ENCODE measurements at places on chromosomes 16 and 17.

- DNase-seq: no peak
- no peak overlapping the region for H3K27ac ChIP-seq
- no peaks in the 10 kb centered on the region for H3K36me3 ChIP-seq
- no peaks in the 10 kb centered on the region for H3K4me1 ChIP-seq
These were observed 156.1 kb upstream of the PSMD7 start for GRCh38 chr16:74140557-74140956.

DNA sequence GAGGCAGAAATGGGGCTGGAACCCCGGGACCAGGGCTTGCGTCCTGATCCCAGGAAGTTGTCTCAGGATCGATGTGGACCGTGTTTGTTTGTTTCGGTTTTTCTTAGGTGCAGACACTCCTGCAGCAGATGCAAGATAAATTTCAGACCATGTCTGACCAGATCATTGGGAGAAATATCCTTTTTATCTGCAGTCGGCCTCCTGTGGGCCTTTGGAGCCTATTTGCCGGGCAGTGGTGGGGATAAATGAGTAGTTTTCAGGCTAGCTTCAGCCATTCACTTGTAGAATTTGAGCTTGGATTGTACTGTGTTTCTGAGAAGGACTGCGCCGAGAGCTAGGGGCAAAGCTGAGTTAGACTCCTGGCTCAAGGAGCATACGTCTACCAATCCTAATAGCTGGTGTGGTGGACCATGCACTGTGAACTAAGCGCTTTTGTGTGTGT, 816 bp downstream of the HSBP1 start:
- H3K36me3 ChIP-seq: peaks cover 30% of the 10 kb centered on the region
- H3K27ac ChIP-seq: peak overlapping the region; percentile 90
- peaks cover 5% of the 10 kb centered on the region for H3K27me3 ChIP-seq
- H3K4me3 ChIP-seq: peak overlapping the region; percentile 97

- H3K4me3 ChIP-seq: no peak overlapping the region
- H3K27ac ChIP-seq: no peak overlapping the region
- H3K27me3 ChIP-seq: no peaks in the 10 kb centered on the region
- H3K4me1 ChIP-seq: no peaks in the 10 kb centered on the region
- no peak for DNase-seq
- no peaks in the 10 kb centered on the region for H3K36me3 ChIP-seq
These were observed 307.7 kb downstream of the WWOX start for GRCh38 chr16:78407191-78407590.

DNA sequence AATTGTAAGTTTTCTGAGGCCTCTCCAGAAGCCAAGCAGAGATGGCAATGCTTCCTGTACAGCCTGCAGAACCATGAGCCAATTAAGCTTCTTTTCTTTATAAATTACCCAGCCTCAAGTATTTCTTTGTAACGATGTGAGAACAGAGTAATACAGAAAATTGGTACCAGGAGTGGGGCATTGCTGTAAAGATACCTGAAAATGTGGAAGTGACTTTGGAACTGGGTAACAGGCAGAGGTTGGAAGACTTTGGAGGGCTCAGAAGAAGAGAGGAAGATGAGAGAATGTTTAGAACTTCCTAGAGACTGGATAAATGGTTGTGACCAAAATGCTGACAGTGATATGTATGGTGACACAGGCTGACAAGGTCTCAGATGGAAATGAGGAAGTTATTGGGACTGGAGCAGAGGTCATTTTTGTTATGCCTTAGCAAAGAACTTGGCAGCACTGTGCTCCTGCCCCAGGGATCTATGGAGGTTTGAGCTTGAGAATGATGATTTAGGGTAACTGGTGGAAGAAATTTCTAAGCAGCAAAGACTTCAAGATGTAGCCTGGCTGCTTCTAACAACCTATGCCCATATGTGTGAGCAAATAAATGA, 23.1 kb downstream of the PRDM7 start:
- H3K27me3 ChIP-seq: peaks cover 21% of the 10 kb centered on the region
- no peaks in the 10 kb centered on the region for H3K4me1 ChIP-seq
- no peaks in the 10 kb centered on the region for H3K36me3 ChIP-seq
- no peak overlapping the region for H3K4me3 ChIP-seq
- no peak for DNase-seq

GRCh38 chr17:17811381-17812210, 25.2 kb downstream of the SREBF1 start:
- no peak for DNase-seq
- peaks cover 33% of the 10 kb centered on the region for H3K36me3 ChIP-seq
- peaks cover 23% of the 10 kb centered on the region for H3K4me1 ChIP-seq
- H3K27me3 ChIP-seq: no peaks in the 10 kb centered on the region

GRCh38 chr16:886084-886543, 84.7 kb downstream of the LMF1 start:
- no peak for DNase-seq
- no peaks in the 10 kb centered on the region for H3K36me3 ChIP-seq
- H3K4me1 ChIP-seq: no peaks in the 10 kb centered on the region
- H3K4me3 ChIP-seq: no peak overlapping the region
- no peak overlapping the region for H3K27ac ChIP-seq

- H3K4me1 ChIP-seq: peaks cover 14% of the 10 kb centered on the region
- no peak for DNase-seq
- peaks cover 21% of the 10 kb centered on the region for H3K27me3 ChIP-seq
- H3K4me3 ChIP-seq: peak overlapping the region; percentile 7
- H3K27ac ChIP-seq: no peak overlapping the region
These were observed 4.0 kb downstream of the CD7 start for GRCh38 chr17:82313195-82314011.

DNA sequence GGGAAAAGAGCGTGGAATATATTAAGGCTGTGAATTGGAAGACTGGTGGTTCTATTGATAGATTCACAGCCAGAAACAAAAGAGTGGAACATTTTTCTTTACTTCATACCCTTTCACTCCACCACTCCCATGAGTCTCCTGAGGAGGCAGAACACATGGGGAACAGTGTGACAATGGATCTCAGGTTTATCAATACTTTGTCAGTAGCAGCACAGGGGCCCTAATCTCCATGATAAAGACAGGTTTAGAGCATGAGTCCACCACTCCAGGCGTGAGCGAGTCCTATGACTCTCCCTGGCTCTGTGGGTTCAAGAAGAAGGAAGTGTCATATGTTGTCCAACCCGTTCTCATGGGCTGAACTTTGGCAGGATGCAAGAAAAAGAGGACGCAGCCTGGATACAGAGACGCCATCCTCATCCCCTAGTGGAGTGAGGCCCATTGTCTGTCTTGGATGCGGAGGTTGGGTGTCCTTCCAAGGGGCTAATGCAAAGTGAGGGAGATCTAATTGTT, 361.2 kb downstream of the TMEM114 start:
- no peaks in the 10 kb centered on the region for H3K36me3 ChIP-seq
- H3K4me1 ChIP-seq: no peaks in the 10 kb centered on the region
- DNase-seq: no peak
- no peak overlapping the region for H3K27ac ChIP-seq
- H3K4me3 ChIP-seq: no peak overlapping the region

- no peak overlapping the region for H3K4me3 ChIP-seq
- H3K36me3 ChIP-seq: no peaks in the 10 kb centered on the region
- H3K27ac ChIP-seq: no peak overlapping the region
- no peak for DNase-seq
These were observed 683.1 kb upstream of the SALL1 start for GRCh38 chr16:51834133-51834532.

DNA sequence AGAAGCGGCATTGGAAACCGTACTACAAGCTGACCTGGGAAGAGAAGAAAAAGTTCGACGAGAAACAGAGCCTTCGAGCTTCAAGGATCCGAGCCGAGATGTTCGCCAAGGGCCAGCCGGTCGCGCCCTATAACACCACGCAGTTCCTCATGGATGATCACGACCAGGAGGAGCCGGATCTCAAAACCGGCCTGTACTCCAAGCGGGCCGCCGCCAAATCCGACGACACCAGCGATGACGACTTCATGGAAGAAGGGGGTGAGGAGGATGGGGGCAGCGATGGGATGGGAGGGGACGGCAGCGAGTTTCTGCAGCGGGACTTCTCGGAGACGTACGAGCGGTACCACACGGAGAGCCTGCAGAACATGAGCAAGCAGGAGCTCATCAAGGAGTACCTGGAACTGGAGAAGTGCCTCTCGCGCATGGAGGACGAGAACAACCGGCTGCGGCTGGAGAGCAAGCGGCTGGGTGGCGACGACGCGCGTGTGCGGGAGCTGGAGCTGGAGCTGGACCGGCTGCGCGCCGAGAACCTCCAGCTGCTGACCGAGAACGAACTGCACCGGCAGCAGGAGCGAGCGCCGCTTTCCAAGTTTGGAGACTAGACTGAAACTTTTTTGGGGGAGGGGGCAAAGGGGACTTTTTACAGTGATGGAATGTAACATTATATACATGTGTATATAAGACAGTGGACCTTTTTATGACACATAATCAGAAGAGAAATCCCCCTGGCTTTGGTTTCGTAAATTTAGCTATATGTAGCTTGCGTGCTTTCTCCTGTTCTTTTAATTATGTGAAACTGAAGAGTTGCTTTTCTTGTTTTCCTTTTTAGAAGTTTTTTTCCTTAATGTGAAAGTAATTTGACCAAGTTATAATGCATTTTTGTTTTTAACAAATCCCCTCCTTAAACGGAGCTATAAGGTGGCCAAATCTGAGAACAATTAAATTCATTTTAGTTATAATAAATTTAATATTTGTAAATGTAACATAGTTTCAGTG, 1.7 kb downstream of the HEXIM1 start:
- H3K27me3 ChIP-seq: peaks cover 17% of the 10 kb centered on the region
- H3K36me3 ChIP-seq: peaks cover 22% of the 10 kb centered on the region
- H3K4me1 ChIP-seq: peaks cover 46% of the 10 kb centered on the region
- peak; percentile 57 for DNase-seq

- no peak for DNase-seq
- no peak overlapping the region for H3K4me3 ChIP-seq
- H3K36me3 ChIP-seq: peaks cover 2% of the 10 kb centered on the region
- no peaks in the 10 kb centered on the region for H3K27me3 ChIP-seq
These were observed 40.5 kb downstream of the DHRS7B start for GRCh38 chr17:21167303-21167702.

DNA sequence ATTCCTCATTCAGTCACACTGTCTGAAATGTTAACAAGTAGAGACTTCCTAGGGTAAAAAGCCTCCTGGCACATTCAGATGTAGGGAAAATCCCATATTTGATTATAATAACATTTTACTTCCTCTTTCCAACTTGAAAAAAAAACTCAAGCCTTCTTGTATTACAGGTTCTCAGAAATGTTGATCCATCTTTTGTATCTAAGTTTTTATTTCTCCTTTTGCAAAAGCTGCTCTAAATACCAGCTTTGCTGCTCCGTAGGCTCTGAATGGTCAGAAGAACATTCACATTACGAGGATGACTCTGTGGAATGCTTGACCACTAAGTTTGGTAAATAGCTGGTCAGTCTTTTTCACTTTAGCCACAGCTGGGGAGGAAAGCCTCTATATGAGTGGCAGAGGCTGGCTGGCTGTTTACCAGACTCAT, 13.2 kb upstream of the HEATR6 start:
- H3K4me1 ChIP-seq: no peaks in the 10 kb centered on the region
- H3K36me3 ChIP-seq: peaks cover 3% of the 10 kb centered on the region
- DNase-seq: no peak

GRCh38 chr17:22507823-22508222, 815.5 kb downstream of the KCNJ18 start:
- no peak overlapping the region for H3K27ac ChIP-seq
